ENCODE measurements at places on chromosomes 4 and X.

GRCh38 chrX:97639526-97639925 lies 755.8 kb downstream of the RPA4 start:
- no peak for DNase-seq

DNA sequence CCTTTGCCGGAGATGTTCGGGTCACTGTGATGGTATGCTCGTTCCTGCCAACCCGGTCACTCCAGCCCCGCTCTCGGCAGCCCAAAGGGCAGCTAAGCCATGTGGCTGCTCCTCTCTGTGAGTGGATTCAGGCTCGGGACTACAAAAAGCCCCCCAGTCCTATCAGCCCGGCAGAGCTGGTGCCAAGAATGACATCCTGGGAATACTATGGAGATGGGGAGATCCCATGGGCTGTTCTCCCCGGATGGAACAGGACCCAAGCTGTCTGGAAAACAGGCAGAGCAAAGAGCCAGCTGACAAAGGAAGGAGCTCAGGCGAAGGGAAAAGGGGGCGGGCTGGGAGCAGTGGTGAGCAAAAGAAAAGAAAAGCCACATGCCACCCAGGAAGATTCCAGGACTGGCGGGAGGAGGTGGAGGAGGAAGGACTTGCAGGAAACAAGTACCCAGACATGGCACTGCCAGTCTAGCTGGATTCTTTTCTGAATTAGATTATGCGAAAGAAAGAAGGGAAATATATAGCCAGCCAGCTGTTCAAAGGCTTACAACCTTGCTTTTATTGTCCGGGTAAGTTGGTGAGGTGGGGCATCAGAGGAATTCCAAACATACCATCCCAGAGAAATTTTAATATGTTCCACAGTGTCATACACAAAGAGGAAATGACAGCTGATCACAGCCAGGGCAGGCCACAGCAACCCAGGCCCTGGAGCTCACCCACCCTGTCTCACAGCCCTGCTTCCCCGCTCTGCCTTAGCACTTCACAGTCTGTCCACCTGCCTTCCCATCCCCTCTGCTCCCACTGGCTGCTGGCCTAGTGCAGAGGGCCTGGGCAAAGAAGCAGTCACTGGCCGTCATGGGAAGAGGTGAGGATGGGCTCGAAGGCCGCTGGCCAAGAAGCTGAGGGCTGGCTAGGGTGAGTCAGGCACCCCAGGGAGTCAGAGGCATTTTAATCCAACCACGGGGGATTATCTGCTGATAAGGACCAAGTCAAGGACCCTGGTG lies 3.4 kb downstream of the NDP start:
- no peak for DNase-seq

- no peak for DNase-seq
These were observed 30.4 kb downstream of the DCLK2 start for GRCh38 chr4:150108691-150109090.

DNA sequence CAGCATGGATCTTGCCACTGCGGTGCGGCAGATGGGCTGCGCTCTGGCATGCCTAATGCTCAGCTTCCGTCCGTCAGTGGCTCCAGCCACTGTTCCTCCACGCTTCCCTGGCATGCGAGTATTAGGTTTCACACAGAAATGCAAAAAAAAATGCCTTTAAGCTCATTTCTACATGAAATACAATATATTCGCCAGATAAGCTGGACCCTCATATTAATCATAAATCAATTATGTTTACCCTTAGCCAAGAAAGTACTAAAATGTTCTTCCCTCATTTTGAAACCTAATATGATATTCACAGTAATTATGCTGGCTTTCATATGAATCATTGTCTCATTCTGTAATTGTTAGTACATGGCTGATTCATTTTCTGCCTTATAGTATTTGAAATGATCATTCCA lies 115.5 kb upstream of the FAM241A start:
- no peak for DNase-seq

GRCh38 chr4:5845035-5845905 lies 47.6 kb downstream of the CRMP1 start:
- no peak for DNase-seq

DNA sequence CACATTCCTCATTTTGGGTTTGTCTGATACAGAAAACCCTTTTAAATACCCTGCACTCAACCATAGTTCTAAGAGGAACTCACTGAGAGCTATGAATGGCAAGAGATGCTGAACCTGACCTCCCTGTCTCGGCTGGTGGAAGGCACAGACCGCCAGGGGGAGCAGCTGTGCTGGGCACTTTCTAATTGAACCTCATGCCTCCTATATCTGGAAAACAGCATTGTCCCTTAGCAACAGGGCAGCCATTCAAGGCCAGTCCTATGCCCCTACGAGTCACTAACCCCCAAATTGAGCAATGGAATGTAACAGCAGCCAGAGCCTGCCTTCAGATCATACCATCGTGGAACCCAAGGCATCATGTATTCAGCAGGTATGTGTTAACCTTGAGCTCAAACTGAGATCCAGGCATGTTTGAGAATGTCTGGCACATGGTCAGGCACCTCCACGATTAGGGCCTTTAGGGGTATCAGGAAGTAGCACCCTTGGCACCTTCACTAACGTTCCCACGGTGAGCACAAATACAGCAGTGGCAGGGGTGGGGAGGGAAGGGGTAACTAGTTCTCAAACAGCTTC lies 5.1 kb downstream of the USP27X start:
- peak; percentile 48 for DNase-seq

- no peak for DNase-seq
These were observed 255.8 kb downstream of the COL25A1 start for GRCh38 chr4:109046471-109047201.

- DNase-seq, result no peak
These were observed 277.6 kb downstream of the SPANXN1 start for GRCh38 chrX:145524931-145525330.

DNA sequence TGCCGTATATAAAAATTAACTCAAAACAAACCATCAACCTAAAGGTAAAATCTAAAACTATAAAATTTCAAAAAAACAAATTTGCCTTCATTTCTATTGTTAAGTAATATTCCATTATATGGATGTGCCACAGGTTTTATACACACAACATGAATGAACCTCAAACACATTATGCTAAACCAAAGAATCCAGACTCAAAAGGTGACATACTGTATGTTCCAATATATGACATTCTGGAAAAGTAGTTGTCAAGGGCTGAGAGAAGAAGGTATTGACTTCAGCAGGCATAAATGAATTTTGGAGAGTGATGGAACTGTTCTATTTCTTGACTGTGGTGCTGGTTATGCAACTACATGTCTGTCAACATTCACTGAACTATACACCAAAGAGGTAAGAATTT lies 56.6 kb downstream of the CNOT6L start:
- no peak for DNase-seq

- no peak for DNase-seq
These were observed 36.3 kb downstream of the ATRX start for GRCh38 chrX:77749695-77750094.

- peak; percentile 43 for DNase-seq
These were observed 28.4 kb downstream of the ZNF185 start for GRCh38 chrX:152926279-152926678.

- no peak for DNase-seq
These were observed 1.2 kb downstream of the PHF8 start for GRCh38 chrX:54043056-54043455.

- no peak for DNase-seq
These were observed 991.8 kb upstream of the SLIT2 start for GRCh38 chr4:19259920-19260319.

DNA sequence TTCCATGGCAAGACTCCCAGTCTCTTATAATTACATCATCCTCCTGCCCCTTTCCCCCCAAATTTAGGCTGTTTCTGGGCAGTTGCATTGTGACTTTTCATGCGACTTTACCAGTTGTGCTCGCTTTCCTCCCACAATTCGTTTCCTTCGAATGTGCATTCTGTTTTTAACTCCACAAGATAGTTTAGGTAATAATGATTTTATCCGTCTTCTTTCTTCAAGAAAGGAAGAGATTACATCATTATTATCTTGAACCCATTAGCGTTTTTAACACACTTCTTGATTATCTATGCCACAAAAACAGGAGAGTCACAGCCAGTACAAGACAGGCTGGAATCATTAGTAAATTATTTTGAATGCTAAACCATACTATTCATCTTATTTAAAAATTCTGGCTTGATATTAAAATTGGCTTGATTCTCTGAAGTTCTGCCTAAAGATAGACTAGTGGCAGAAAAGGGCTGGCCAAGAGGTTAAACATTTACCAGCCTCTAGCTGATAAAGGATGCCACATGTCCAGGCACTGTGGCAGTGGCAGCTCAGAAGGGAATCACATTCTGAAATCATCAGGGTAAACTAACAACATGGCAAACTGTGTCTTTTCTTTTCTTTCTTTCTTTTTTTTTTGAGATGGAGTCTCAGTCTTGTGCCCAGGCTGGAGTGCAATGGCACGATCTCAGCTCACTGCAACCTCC lies 19.7 kb upstream of the PLA2G12A start:
- no peak for DNase-seq

DNA sequence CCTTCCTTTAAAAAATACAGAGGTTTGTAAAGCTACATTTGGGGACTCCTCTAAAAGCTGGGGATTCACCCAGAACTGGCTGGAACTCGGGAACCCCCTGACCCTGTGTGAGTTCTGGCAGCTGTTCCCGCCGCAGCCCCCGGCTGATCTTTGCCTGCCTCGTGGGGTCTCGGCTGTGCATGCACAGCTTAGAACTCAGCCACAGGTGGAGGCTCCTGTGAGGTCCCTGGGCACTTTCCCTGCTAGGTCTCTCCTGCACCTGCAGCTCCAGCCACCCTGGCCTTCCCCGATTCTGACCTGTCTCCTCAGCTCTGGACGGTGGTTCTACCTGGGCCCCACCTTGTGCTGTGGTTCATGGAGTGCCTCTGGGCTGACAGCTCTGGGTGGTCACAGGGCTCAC lies 48.6 kb upstream of the HGFAC start:
- DNase-seq, result no peak

- DNase-seq, result no peak
These were observed 19.3 kb upstream of the CSF2RA start for GRCh38 chrX:1249101-1249887.

- no peak for DNase-seq
These were observed 466.6 kb upstream of the PABPC4L start for GRCh38 chr4:134668237-134668636.

- DNase-seq, result no peak
These were observed 75.8 kb downstream of the STIM2 start for GRCh38 chr4:26936284-26937065.

GRCh38 chrX:72029483-72030411 lies 102.0 kb downstream of the RTL5 start:
- DNase-seq, result no peak

DNA sequence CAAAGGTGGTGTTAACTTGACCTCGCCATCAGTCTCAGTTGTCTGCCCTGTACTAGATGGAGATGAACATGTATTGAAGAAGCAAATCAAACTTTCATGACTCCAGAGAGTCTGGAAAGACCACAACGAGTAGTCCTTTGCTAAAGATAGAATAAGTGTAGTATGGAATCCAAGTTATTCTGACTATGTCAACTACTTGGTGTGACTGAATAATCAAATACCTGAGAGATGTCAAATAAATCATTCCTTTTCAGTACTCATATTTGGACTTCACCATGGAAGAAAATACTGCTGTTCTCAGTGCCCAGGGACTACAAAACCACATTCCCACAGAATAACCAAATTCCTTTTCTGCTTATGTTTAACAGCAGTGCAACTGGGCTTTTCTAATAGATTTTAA lies 161.2 kb upstream of the SPRY1 start:
- DNase-seq, result no peak

GRCh38 chr4:157048248-157048647 lies 27.7 kb upstream of the GLRB start:
- no peak for DNase-seq

GRCh38 chr4:113339430-113339813 lies 290.0 kb downstream of the ANK2 start:
- DNase-seq, result no peak

DNA sequence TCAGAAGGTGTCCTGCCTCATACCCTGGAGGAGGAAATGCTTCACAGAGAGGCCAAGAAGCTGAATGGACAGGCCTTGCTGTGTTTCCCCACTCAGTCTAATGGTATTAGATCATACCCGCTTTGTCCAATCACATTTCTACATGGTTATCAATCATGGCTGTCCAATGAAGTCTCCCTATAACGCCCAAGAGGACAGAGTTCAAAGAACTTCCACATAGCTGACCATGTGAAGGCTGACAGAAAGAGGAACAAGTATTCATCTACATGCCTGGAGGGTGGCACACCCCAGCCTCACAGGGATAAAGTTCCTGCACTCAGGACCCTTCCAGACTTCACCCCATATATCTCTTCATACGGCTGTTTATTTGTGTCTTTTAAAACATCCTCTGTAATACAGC lies 123.4 kb downstream of the MANBA start:
- no peak for DNase-seq

DNA sequence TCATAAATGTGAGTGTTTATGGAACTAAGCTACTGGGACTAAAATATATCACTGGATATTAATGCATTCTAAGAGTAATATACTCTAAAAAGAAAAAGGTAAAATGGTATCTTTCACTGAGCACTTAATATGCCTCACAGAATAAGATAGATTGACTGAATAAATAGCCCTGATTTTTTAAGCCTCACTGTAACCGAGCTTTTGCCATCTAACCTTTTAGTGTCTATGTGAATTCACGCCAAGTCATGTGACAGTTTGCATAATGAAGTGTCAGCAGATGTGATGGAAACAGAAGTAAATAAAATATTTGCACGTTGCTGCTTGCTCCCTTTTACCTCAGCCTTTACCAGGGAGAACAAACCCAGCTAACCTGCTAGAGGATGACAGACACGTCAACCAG lies 119.7 kb upstream of the NWD2 start:
- no peak for DNase-seq

DNA sequence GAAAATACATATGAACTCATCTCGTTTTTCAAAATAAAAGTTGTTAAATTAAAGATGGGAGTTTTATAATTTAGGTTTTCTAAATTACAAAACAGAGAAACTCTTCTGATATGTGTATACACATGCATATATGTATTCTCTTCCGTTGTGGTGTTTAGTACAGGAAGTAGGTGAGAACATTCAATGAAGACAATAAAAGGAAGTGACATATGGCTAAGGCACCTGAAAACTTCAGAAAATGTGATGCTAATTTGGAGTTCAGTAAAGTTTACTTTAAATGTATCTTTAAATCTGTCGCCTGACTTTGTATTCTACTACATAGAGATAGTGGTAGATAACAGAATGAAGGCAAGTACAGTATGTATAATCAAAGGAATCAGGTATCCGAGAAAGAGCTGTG lies 33.5 kb upstream of the ITM2A start:
- DNase-seq, result no peak

GRCh38 chr4:99665983-99666382 lies 8.4 kb upstream of the C4orf54 start:
- no peak for DNase-seq

DNA sequence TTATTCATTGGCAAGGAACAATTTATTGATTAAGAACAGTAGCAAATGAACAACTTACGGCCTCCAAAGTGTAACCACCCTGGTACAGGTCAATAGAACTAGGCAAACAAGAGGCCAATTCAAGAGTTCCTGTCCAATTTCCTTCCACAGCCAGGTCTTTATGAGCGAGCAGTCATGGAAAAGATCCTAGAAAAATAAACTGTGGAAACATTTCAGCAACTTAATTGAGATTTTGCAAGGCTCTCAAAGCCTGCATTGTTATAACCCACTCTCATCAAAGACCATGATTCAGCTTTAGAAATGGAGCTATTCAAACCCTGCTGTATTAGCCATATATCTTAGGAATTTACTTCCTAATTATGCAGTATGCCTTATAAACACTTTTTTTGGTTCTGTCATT lies 43.6 kb downstream of the UNC5C start:
- DNase-seq, result no peak

Data from GM20000 (cell line).